Pulmonary artery endothelial cell (primary cell): ENCODE measurements at places on chromosomes 3 and 15.
A peak's percentile ranks its signal among the peaks of the same experiment; 100 is the strongest.

DNA sequence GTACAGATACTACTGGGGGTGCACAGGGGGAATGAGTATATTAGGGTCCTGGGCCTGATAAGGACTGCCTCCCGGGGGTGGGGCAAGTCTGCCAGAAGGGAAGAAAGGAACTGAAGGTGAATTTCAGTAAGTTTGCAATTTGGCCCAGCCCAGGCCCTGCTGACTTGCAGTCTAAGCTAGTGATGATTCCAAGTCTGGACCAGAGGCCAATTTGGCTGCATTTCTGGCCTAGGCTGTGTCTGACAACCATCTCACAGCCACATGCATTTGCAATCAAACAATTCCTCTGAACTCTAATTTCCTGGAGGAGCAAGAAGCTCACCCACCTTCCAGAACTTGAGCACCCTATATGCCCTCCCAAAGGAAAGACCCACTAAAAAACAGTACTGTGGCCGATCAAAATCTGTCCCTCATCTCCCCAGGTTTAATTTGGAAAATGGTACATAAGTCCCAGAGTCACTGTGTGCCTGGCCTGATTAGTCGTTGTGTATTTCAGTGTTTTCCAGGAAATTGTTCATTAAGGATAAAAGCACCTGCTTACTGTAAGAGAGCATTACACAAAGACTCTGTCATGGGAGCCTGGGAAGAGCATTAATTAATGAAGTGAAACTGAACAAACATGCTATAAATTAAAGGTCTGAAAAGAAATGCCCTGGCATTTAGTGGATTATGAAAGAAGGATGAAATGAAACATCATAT is 114.5 kb downstream of the MEGF11 start:
- no peak for DNase-seq

DNA sequence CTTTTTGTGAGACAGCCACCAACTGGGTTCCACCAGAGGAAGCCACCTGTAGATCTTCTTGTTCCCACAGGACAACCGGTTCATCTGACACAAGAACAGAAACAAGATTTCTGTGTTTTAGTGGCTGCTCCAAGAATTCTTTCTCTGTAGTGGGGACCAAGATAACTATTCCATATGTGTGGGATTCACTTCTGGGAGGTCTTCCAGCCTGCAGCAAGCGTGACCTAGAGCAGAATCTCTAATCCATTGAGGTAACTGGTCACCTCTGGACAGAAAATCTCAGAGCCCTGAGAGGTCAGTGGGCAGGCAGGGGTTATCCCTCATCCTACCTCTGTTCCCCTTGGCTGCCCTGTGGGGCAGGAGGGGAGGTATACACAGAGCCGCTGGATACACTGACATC is 311.3 kb downstream of the NTRK3 start:
- DNase-seq = no peak

DNA sequence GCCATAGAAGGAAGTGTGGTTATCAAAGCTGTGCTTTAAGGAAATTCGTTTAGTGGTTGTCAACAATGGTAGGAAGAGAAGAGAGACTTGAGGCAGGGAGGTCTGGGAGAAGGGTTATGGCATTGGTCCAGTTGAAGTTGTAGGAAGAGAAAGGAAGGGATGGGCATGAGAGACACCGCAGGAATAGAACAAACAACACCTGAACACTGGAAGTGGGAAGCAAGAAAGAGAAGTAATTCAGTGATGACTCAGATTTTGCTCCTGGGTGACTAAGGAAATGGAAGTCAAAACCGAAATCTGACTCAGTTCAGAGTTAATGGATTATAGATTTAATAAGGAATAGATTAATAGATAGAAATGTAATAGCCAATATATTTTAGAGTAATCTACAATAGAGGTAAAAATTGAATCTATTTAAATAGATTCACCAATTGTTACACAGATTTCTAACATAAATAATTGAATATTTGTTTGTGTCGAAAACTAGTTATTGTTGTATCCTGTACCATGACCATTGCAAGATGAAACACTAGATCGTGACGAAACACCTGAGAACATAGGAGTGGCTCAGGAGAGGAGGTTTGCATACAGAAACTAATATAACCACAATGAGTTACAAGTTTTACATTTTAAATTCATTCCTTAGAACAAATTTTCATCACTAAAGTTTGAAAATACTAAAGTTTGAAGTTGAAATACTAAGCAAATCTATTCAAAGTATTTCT is 36.0 kb downstream of the THBS1 start:
- DNase-seq = no peak

DNA sequence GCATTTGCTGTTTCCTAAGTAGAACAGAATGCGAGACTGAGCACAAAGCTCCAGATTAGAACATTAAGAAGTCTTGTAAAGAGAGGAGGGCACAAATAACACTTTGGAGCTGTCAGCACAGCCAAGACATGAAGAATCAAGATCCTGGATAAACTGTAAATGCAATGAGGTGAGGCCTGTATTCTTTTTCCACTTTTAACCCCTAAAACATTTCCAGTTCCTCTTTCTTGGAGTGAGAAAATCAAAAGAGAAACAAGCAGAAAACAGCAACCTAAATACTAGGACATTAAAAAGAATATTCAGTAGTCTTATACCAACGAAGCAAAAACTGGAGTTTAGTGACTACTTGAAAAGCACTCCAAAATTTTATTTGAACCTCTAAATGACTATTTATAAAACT is 204.3 kb downstream of the ZBTB20 start:
- no peak for DNase-seq

- no peak for DNase-seq
Observed at GRCh38 chr3:175590745-175591144, 731.6 kb downstream of the NAALADL2 start.

GRCh38 chr15:63362196-63362595 is 19.4 kb downstream of the CA12 start:
- DNase-seq = no peak

DNA sequence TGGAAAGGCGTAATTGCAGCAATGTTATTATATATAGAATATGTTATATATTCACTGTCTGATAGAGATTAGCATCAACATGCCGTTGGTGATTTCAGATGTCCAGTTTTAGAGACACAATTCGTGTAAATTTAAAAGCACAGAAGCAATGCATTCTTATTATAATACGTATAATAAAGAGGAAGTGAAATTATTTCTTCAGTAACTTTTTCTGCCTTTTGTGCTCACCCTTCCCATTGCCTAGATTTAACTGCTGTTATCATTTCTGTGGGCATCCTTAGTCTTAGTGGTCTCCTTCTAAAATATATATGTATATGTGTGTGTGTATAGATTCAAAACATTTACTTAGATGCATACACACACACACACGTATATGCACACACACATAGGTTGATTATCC is 592.5 kb upstream of the GOLIM4 start:
- DNase-seq = no peak

DNA sequence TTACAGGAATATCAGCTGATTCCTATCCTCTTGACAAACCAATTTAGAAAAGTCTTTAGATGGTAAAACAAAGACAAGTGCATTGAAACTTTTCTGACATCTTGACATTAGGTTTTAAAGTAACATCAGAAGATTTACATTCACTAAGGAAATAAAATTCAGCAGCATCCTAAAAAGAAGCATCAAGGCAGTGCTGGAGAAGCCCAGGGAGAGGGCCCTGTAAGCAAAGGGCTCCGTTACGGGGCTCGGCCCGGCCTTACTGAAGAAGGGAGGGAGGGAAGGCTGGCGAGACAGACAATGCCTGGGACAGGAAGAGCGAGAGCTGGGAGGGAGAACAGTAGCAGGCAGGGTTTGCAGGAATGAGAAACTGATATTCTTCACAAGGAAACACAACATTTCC is 39.3 kb downstream of the RUBCN start:
- DNase-seq = no peak

DNA sequence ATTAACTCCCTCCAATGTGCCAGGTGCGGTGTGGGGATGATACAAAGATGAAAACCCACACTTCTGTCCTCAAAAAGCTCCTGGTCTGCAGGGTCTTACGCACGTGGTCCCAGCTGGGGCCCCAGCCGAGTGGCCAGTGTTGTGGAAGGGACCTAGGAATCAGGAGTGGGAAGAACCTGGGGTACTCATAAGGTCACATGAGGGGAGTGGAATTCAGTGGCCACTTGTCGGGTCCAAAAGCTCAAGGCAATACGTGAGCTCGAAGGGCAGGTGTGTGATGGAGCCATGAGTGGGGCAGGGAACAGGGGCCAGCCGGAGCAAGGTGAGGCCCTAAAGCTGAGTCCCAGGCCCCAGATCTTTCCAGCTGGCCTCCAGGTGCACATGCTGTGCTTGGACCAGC is 260.0 kb upstream of the LYSMD4 start:
- DNase-seq = no peak

DNA sequence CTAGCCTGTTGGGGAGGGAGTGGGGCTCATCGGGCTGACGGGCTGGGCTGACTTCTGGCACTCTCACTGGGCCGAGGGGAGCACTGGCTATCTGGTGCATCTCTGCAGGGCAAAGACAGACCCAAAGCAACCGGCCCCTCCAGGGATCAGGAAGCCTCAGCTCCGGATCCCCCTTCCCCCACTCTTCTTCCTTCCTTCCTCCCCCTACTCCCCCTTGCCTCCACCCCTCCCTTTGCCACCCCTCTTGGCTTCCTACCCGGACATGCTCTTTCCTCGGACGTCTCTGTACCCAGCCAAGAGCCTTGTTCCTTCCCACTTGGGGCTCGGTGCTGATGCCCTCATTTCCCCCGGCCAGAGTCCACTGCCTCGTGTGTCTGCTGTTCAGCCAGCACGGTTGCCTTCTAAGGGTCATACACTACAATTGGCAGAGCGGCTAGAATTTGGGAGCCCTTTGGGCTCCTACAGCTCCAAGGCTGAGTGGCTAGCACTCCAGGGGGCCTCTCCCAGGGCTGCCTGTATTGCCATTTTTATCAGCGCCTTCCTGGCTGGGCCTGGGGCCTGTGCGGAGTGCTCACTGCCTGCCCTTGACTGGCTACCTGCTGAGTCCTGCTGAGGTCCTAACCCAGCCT is 10.9 kb downstream of the SEMA3F start:
- no peak for DNase-seq

DNA sequence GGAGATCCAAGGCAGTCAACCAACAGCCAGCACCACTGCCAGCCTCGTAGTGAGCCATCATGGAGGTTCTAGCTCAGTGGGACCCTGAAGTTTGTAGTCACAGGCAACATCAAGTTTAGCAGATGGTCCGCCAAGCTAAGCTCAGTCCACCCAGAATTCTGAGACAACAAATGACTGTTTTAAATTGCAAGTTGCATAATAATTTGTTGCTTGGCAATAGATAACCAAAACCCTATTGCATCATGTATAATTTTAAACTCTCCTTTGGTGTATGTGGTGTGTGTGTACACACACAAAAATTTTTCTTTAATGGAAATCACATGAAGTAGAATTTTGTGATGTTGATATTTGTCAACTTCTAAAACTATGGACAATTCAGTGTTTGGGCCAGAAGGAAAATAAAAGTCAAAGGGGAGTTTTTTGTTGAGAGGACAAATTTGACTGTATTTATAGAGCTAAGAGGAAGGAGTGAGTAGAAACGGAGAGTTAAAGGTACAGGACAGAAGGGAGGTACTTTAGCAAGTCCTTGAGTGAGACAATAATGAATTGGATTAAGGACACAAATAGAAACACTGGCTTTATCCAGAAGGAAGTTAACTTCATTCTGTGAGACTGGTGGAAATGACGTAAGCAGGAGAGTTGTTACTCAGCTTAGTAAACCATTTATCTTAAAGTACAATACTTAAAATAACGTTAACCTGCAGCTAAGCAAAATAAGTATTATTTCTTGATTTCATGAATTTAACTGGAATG is 83.6 kb downstream of the NCEH1 start:
- DNase-seq = peak; percentile 26
